Left lung (tissue), 14 donors: ENCODE measurements at places on chromosomes 16 and 17. TPM values are rescaled to one million over a fixed set of nuclear protein-coding genes. Genes with fewer than 3 reads are reported as not detected.

- H3K36me3 ChIP-seq = no peaks in the 10 kb centered on the region
- DNase-seq = no peak
- H3K27ac ChIP-seq = peak overlapping the region; percentile 99
- H3K4me3 ChIP-seq = peak overlapping the region; percentile 86
- no peaks in the 10 kb centered on the region for H3K27me3 ChIP-seq
- peaks cover 19% of the 10 kb centered on the region for H3K4me1 ChIP-seq
These were observed 616 bp downstream of the ACTG1 start for GRCh38 chr17:81511804-81512561.

GRCh38 chr16:56591377-56592060 is 2.2 kb downstream of the MT3 start:
- H3K27me3 ChIP-seq = peaks cover 21% of the 10 kb centered on the region
- no peak overlapping the region for H3K4me3 ChIP-seq
- DNase-seq = no peak
- no peak overlapping the region for H3K27ac ChIP-seq

- no peaks in the 10 kb centered on the region for H3K36me3 ChIP-seq
- peak overlapping the region; percentile 80 for H3K27ac ChIP-seq
- H3K27me3 ChIP-seq = no peaks in the 10 kb centered on the region
- peaks cover 28% of the 10 kb centered on the region for H3K4me1 ChIP-seq
These were observed 487 bp downstream of the CREBBP start for GRCh38 chr16:3879887-3880564.

DNA sequence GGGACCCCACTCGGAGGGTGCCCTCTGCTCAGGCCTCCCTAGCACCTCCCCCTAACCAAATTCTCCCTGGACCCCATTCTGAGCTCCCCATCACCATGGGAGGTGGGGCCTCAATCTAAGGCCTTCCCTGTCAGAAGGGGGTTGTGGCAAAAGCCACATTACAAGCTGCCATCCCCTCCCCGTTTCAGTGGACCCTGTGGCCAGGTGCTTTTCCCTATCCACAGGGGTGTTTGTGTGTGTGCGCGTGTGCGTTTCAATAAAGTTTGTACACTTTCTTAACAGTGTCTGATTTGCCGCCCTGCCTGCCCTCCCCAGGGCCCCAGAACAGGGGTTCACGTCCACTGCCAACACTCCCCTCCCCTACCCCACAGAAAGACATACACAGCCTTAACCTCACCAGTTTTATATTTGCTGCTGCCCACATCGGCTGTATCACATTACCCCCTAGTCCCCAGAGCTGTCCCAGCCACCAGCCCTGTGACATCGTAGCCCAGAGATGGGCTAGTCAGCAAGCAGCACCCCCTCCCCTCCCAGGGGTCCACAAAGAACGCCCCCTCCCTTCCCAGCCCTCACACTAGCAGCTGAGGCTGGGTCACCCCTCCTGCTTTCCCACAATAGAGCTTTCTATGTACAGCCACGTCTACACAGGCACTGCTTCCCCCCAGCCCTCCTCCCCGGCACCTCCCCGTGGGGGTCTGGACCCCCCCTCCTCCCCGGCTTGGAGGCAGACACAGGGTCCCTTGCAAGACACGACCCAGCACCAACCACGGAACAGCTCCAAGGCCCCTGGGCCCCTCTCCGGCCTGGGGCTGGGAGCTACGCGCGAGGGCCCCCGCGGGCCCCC is 7.9 kb downstream of the GRN start:
- peak; percentile 36 for DNase-seq
- no peak overlapping the region for H3K27ac ChIP-seq
- H3K36me3 ChIP-seq = peaks cover 3% of the 10 kb centered on the region
- no peaks in the 10 kb centered on the region for H3K27me3 ChIP-seq
- peaks cover 29% of the 10 kb centered on the region for H3K4me1 ChIP-seq

Gene PITPNM3
- total RNA-seq = 13.8 TPM

Gene RGS11
- total RNA-seq = 8.3 TPM

GRCh38 chr17:50918933-50919296 is 52.8 kb upstream of the TOB1 start:
- DNase-seq = no peak
- H3K36me3 ChIP-seq = no peaks in the 10 kb centered on the region
- H3K4me1 ChIP-seq = peaks cover 36% of the 10 kb centered on the region
- H3K4me3 ChIP-seq = no peak overlapping the region
- H3K27ac ChIP-seq = peak overlapping the region; percentile 51
- H3K27me3 ChIP-seq = no peaks in the 10 kb centered on the region

- H3K4me3 ChIP-seq = no peak overlapping the region
- H3K4me1 ChIP-seq = peaks cover 9% of the 10 kb centered on the region
- no peaks in the 10 kb centered on the region for H3K27me3 ChIP-seq
- no peak overlapping the region for H3K27ac ChIP-seq
These were observed 33.3 kb downstream of the PLCD3 start for GRCh38 chr17:45098869-45099616.

GRCh38 chr16:23175651-23176050 is 6.9 kb upstream of the SCNN1G start:
- H3K27me3 ChIP-seq = no peaks in the 10 kb centered on the region
- no peak overlapping the region for H3K27ac ChIP-seq
- no peak for DNase-seq
- H3K36me3 ChIP-seq = no peaks in the 10 kb centered on the region
- H3K4me3 ChIP-seq = no peak overlapping the region
- no peaks in the 10 kb centered on the region for H3K4me1 ChIP-seq

GRCh38 chr17:69047368-69048263 is 13.1 kb downstream of the ABCA9 start:
- no peaks in the 10 kb centered on the region for H3K36me3 ChIP-seq
- peak overlapping the region; percentile 79 for H3K27ac ChIP-seq
- DNase-seq = no peak
- H3K4me3 ChIP-seq = no peak overlapping the region
- no peaks in the 10 kb centered on the region for H3K27me3 ChIP-seq
- H3K4me1 ChIP-seq = no peaks in the 10 kb centered on the region

- H3K4me1 ChIP-seq = no peaks in the 10 kb centered on the region
- DNase-seq = no peak
- no peaks in the 10 kb centered on the region for H3K27me3 ChIP-seq
These were observed 26.2 kb downstream of the VMP1 start for GRCh38 chr17:59733697-59734096.

Gene PABPN1L
- not detected for total RNA-seq

Gene BIRC5
- total RNA-seq = 12.1 TPM

DNA sequence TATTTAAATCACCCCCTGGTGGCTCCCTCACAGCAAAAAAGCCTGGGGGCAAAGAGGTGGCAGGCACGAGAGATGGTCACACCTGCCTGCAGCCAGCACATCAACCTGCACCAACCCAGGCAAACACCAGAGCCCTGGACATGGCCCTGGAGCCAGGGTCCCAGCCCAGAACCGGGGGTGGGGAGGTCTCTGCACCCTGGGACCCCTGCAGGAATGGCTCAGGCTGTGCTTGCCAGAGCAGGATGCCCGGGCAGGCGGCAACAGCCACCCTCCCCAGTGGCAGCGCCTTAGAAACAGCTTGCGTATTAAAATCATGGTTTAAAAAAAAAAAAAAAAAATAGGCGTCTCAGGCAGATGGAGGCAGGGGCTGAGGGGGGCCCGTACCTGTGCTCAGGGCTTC is 16.2 kb downstream of the MYBBP1A start:
- no peaks in the 10 kb centered on the region for H3K36me3 ChIP-seq
- H3K4me3 ChIP-seq = no peak overlapping the region
- peak overlapping the region; percentile 57 for H3K27ac ChIP-seq
- peaks cover 70% of the 10 kb centered on the region for H3K4me1 ChIP-seq
- H3K27me3 ChIP-seq = no peaks in the 10 kb centered on the region
- DNase-seq = no peak

DNA sequence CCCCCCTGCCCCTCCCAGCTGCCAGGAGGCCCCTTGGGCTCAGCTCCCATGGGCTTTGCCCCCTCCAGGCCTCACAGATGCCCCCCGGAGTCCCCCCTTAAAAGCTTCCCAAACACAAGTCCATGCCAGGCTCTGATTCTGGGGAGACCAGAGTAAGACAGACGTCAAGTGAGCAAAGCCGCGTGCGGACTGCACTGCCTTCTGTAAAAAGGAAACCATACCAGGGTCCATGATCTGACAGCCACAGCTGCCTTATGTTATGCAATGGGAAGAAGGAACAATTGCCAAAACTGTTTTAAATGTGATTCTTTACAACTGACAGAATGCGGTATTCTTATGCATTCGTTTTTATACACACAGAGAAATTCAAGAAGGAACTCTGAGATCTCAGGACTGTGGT is 17.9 kb upstream of the HEXD start:
- H3K4me3 ChIP-seq = peak overlapping the region; percentile 11
- DNase-seq = no peak
- H3K4me1 ChIP-seq = peaks cover 27% of the 10 kb centered on the region
- no peaks in the 10 kb centered on the region for H3K36me3 ChIP-seq

DNA sequence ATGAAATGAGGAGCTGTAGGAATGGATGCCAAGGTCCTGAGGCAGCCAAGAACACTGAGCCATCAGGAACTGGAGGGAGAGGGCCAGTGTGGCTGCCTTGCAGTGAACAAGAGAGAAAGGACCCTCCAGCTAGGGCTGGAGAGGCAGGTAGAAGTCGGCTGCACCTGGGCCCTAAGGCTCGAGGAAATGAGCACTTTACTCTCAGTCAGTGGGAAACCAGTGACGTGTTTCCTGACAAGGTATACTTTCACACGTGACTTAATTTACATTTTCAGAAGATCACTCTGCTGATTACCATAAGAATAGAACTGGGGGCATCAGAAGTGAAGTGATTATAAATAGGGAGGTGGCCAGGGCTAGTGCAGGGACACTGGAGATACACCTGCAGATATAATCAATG is 115.2 kb downstream of the C17orf67 start:
- no peaks in the 10 kb centered on the region for H3K36me3 ChIP-seq
- no peaks in the 10 kb centered on the region for H3K27me3 ChIP-seq
- no peak overlapping the region for H3K4me3 ChIP-seq
- no peak for DNase-seq

- no peaks in the 10 kb centered on the region for H3K27me3 ChIP-seq
- H3K36me3 ChIP-seq = no peaks in the 10 kb centered on the region
- H3K4me1 ChIP-seq = no peaks in the 10 kb centered on the region
- no peak overlapping the region for H3K4me3 ChIP-seq
- no peak overlapping the region for H3K27ac ChIP-seq
These were observed 1219.8 kb downstream of the CDH8 start for GRCh38 chr16:60816461-60816860.

DNA sequence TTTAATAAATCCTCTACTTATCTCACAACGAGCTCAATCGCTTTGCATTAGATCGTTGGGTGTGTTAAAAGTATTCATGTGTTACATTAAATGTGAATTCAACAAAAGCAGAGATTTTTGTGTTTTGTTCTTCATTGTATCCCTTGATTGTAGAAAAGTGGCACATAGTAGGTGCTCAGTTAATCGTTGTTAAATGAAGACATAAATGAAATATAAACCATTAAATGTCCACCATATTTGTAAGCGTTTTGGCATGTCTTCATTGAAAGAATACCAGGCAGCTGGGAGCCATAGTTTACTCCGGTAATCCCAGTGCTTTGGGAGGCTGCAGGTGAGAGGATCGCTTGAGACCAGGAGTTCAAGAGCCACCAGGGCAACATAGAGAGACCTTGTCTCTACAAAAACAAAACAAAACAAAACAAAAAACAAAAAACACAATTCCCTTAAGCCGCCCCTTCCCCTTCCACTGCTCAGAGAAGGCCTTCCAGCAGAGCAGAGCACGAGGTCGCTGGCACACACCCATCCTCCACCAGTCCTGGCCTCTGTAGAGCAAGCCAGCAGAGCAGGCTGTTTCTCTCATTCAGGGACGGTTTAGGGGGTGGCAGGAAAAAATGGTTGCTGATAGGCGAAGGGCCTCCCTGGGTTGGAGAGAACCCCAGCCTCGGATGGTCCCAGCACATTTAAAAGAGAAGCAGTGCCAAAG is 673 bp upstream of the CHD9 start:
- peak overlapping the region; percentile 69 for H3K4me3 ChIP-seq
- peak overlapping the region; percentile 89 for H3K27ac ChIP-seq
- no peaks in the 10 kb centered on the region for H3K36me3 ChIP-seq
- no peaks in the 10 kb centered on the region for H3K27me3 ChIP-seq

GRCh38 chr16:81478876-81479511 is 34.4 kb downstream of the CMIP start:
- H3K27me3 ChIP-seq = no peaks in the 10 kb centered on the region
- H3K4me3 ChIP-seq = peak overlapping the region; percentile 18
- DNase-seq = no peak
- H3K27ac ChIP-seq = peak overlapping the region; percentile 77

DNA sequence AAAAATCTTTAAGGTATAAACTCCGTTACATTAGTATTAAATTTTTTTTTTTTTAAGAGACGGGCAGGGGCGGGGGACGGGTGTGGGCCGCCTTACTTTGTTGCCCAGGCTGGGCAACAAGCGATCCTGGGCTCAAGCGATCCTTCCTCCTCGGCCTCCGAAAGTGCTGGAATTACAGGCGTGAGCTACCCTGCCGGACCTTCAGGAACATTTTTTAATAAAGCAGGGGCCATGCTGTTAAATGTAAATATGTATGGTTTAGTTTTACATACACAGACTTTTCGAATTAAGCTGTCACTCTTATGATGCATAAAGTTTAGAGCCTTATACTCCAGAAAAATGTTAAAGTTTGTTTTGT is 2.4 kb downstream of the PPM1D start:
- H3K4me1 ChIP-seq = no peaks in the 10 kb centered on the region
- no peaks in the 10 kb centered on the region for H3K27me3 ChIP-seq
- H3K27ac ChIP-seq = peak overlapping the region; percentile 98
- no peaks in the 10 kb centered on the region for H3K36me3 ChIP-seq
- peak overlapping the region; percentile 97 for H3K4me3 ChIP-seq

DNA sequence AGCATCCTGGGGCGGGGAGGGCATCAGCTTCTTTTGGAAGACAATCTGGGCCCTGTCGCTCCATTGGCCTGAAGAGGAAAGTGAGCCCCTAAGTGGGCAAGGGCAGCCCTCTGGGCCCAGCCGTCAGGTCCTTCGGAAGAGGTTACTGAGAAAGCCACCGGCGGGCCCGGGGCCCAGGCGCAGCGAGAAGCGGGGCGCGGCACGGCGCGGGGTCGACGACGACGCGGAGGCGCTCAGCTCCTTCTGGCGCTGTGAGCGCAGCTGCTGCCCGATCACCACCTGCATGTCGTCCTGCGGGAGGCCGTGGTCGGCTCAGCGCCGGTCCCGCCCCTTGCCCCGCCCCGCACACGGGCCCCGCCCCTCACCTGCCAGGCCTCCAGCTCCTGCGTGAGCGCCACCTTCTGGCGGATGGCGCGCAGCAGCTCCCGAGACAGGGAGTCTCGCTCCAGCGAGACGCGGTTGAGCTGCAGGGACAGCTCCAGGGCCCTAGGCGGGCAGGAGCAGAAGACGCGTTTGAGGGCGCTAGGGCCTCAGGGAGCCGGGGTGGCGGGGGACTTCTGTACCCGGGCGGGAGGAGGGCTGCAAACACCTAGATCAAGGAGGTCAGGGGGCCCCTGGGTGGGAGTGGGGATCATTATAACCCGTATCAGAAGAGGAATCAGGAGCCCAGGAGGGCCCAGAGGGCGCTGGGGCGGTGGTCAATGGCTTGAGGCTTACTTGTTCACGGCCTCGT is 4.3 kb downstream of the THOC6 start:
- peak; percentile 86 for DNase-seq
- no peak overlapping the region for H3K27ac ChIP-seq
- H3K36me3 ChIP-seq = peaks cover 21% of the 10 kb centered on the region
- H3K4me1 ChIP-seq = peaks cover 9% of the 10 kb centered on the region

Gene HIC1
- total RNA-seq = 28.2 TPM

- H3K36me3 ChIP-seq = no peaks in the 10 kb centered on the region
- H3K4me1 ChIP-seq = no peaks in the 10 kb centered on the region
These were observed 56.1 kb downstream of the RMI2 start for GRCh38 chr16:11401161-11402050.

Gene HBM
- total RNA-seq = not detected

Gene PRSS33
- total RNA-seq = not detected
